NCI-H82 (cell line): ENCODE measurements at places on chromosomes 3 and 15.

DNA sequence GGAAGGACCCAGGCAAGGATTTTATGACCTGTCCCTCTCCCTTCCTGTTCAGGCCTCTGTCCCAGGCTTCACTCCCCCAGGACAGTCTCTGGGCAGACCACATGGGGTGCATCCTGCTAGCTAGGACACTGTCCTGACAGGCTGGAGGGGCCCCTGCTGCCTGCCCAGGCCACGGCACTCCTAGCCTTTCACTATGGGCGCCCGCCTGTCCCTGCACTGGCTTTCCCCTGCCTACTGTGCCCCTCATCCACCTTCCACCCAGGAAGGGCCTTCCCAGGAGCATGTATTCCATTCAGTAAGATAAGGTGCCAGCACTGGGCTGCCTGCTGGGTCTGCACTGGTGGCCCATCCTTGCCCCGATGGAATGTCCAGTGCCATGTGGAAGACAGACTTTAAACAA, 145.3 kb downstream of the DNAJB8 start:
- DNase-seq = no peak

- DNase-seq = no peak
These were observed 33.3 kb downstream of the CA12 start for GRCh38 chr15:63348392-63348791.

DNA sequence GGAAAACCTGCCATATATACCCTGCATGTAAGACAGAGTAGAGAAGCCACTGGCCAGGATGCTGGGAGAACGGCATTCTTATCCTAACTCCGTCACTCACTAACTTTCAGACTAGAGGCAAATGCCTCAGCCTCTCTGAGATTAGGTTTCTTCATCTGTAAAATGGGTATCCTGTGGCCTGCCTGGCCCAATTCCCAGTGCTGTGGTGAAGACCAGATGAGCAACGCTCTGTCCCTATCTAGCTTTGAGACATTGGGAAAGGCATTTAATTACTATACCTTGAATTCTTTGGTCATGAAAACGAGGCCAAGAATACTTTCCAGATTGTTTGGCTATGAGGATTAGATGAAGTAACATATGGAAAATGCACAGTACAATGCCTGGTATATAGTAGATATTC, 35.9 kb downstream of the CEMIP start:
- DNase-seq = no peak

DNA sequence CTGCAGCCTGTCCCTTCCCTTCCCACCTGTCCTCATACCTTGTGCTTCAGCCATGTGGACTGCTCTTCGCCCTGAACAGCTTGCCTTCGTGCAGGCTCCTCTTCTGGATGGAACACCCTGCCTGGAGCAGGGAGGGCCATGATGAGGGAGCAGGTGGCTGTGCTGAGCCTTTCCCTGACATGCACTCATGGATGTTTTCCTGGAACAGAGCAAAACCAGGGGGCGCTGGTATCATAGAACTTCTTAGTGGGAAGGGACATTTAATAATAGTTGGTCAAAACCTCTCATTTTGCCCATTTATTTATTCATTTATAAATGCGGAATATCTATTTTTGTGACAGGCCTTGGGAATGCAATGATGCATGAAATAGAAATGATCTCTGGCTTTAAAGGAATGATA, 149.3 kb downstream of the CACNA1D start:
- peak; percentile 26 for DNase-seq

GRCh38 chr15:79640206-79640605, 208.1 kb downstream of the MINAR1 start:
- DNase-seq = no peak

DNA sequence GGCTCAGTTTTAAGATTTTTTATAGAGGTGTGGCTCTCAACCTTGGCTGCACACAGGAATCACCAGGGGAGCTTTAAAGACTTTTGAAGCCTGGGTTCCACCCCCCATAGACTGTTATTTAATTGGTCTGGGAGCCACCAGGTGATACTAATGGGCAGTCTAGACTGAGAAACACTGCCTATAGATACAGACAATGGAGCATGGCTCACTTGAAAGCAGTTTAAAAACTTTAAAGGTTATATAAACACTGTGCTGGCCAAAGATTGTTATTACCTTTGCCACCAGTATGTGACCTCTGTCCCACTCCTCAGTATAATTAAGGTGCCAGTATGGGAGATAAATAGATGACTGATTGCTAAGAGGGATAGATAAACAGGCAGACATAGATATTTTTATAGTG, 3.8 kb downstream of the GOLIM4 start:
- peak; percentile 41 for DNase-seq

DNA sequence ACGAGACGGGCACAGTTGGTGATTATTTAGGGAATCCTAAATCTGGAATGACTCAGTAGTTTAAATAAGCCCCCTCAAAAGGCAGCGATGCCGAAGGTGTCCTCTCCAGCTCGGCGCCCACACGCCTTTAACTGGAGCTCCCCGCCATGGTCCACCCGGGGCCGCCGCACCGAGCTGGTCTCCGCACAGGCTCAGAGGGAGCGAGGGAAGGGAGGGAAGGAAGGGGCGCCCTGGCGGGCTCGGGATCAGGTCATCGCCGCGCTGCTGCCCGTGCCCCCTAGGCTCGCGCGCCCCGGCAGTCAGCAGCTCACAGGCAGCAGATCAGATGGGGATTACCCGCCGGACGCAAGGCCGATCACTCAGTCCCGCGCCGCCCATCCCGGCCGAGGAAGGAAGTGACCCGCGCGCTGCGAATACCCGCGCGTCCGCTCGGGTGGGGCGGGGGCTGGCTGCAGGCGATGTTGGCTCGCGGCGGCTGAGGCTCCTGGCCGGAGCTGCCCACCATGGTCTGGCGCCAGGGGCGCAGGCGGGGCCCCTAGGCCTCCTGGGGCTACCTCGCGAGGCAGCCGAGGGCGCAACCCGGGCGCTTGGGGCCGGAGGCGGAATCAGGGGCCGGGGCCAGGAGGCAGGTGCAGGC, 318.0 kb downstream of the FGF12 start:
- peak; percentile 80 for DNase-seq

GRCh38 chr15:69801144-69801543, 296.6 kb downstream of the TLE3 start:
- no peak for DNase-seq

GRCh38 chr3:197956626-197956988, 3.4 kb upstream of the LMLN start:
- peak; percentile 56 for DNase-seq

DNA sequence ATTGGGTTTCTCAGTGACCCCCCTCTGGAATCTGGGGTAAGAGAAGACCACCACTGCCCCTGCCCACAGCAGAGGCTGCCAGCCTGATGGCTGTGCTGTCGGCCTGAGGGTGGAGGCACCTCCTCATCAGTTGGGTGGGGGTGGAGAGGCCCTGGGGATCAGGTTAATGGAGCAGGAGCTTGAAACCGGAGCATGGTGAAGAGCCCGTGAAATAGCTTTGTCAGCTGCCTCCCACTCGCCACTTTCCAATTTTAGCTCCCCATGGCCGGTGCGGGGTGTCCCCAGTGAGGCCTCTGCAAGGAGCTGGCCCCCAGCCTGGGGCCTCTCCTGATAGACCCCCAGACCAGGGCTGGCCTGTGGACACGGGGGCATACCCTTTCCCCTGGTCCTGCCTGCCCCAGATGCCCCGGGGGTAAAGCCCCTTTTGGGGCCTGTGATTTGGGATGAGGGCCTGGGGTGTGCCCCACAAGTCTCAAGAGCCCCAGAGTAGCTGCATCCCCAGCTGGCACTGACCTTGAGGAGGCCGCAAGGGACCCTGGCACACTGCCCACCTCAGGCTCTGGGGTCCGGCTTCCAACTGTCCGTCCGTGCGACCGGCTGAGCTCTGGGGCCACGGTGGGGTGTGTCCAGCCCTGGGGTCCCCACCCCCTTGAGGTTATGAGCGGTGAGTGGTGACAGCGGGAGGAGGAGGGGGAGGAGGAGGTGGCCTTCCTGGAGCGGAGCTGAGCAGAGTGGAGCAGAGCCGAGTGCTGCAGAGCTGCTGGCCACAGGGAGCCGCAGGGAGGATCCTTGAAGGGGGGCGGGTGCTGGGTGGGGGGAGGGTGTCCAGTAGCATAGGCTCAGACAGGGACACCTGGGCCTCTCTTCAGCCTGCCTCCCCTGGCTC, at the start of gene HHATL:
TSS of gene HHATL (minus strand) at position 733 of the 886 bp plus-strand sequence. CDS start 1,972 bp downstream, outside the sequence.
- no peak for DNase-seq

DNA sequence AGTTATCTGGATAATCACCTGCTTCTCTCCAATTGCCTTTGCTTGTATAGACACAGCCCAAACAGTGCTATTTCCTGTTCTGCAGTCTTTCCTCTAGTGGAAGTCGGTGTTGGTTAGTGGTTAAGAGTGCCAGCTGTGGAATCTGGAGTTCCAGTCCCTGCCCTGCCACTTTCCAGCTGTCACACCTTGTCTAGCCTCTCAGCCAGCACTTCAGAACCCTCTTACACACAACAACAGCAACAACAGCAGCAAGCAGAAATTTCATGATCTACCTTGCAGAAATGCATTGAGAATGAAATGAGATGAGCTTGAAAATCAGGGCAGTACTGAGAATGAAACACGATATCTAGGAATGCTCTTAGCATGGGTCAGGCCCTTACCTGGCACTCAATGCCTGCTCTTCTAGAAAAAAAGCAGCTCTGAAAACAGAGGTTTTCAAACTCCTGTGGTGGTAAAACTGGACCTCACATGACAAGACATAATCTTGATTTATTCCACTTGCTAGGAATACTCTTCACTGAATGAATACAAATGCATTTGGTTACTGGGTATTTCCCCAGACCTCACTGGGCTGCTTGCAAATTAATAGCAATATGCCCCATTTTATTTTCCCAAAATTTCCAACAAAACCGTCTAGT, 3.3 kb upstream of the WNT5A start:
- no peak for DNase-seq

DNA sequence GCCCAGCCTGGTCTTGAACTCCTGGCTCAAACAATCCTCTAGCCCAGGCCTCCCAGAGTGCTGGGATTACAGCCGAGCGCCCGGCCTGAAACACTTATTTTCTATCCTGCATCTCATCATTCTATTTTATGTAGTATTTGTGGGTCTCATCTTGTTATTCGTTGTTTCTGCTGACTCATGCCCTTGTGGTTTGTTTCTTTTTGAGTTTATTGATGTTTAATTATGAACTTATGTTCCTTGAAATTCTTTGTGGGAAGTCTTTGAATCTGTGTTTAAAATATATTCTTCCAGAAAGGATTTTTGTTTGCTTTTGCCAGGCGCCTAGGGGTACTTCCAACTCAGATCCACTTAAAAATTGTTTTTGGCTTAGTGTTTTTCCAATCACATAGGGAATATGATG, 78.3 kb upstream of the C15orf39 start:
- no peak for DNase-seq

DNA sequence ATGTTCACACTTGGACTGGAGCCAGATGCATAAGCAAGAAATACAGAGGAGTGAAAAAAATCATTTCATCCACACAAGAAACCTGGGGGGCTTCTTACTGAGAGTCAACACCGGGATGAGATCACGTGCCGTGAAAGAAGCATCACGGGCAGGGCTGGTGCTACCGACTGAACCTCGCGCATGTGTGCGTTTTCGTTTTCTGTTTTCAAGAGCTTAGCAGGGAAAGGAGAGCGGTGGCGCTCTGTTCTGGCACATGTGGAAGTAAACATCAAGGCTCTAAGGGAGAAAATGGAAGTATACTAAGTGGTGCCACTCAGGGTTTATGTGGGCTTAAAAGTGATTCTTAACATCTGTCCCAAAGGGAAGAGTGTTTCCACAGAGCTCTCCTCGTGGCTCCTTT, 55.9 kb downstream of the VGLL4 start:
- no peak for DNase-seq

DNA sequence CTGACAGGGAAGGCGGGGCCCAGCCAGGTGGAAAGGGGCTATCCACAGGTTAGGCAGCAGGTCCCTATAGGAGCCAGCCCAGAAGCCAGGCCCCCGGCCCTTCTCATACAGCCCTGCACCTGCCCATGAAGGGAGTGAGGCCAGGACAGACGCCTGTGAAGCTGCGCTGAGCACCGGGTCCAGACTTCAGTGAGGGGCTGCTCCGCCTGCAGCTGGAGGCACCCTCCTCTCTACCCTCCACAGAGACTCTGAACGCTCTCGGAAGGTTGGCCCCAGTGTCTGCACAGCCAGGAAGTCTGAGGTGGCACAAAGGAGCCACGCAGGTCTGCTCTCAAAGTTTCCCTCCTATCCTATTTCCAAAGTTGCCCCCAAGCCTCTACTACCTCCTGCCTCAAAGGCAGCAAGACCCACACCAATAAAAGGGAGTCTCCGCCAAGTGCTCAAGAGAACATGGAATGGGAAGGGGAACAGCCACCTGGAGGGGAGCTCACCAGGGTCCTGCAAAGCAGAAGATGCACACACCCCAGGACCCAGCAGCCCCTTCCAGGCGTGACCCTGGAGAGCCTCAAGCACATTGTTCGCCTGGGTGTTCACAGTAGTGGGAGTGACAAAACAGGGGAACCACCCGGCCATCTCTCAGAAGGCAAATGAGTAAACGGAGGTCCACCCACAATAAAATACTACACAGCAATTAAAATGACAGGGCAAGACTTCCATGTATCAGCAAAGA, 19.5 kb downstream of the XXYLT1 start:
- DNase-seq = no peak
